ENCODE measurements at places on chromosomes 6 and 20. TPM values are rescaled to one million over a fixed set of nuclear protein-coding genes. Genes with fewer than 3 reads are reported as not detected.

BPHL gene
- 4.2 TPM for total RNA-seq

CPNE5 gene
- 1.6 TPM for total RNA-seq

GRCh38 chr6:64477391-64477790 is 841.8 kb downstream of the PHF3 start:
- H3K27ac ChIP-seq = no peak overlapping the region
- H3K4me3 ChIP-seq = no peak overlapping the region
- H3K4me1 ChIP-seq = no peaks in the 10 kb centered on the region
- no peaks in the 10 kb centered on the region for H3K36me3 ChIP-seq
- no peak for DNase-seq
- no peaks in the 10 kb centered on the region for H3K27me3 ChIP-seq

DNA sequence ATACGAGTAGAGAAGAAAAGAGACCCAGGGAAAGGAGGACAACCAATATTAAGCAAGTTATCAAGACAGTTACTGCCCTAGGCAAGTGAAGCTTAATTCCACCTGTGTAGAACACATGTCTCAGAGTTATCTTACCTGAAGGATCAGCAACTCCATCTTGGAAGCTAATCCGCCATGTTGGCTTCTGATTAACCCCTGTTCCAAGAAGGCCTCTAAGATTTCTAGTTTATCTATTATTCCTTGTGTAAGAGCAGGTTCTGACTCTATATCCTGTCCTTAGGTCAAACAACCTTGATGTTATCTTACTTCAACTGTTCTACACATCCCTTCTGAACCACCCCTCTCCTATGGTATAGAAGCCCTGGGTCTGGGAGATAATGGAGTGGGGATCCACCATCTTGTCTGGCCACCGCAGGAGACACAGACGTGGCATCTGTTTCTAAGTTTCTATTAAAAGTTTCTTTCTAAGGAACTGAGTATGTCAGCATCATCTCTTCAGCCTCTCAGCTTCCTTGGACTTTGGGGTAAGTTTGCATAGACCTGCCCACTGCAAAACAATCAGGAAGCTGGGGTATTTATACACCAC is 27.7 kb upstream of the PTPN1 start:
- peaks cover 5% of the 10 kb centered on the region for H3K4me1 ChIP-seq
- H3K4me3 ChIP-seq = no peak overlapping the region
- H3K27ac ChIP-seq = peak overlapping the region; percentile 75
- H3K36me3 ChIP-seq = no peaks in the 10 kb centered on the region
- DNase-seq = no peak
- H3K27me3 ChIP-seq = no peaks in the 10 kb centered on the region

- no peaks in the 10 kb centered on the region for H3K36me3 ChIP-seq
- H3K4me3 ChIP-seq = peak within 1 kb of the TSS; percentile 96
- peak within 1 kb of the TSS; percentile 93 for H3K27ac ChIP-seq
- H3K27me3 ChIP-seq = no peaks in the 10 kb centered on the region
- no peak for DNase-seq
Measured at GRCh38 chr6:113856625-113857555, at the start of gene MARCKS. Gene MARCKS (plus strand): TSS chr6:113857345. CDS start chr6:113857746, 401 bp downstream.

- no peak overlapping the region for H3K27ac ChIP-seq
- H3K36me3 ChIP-seq = peaks cover 21% of the 10 kb centered on the region
- H3K4me3 ChIP-seq = no peak overlapping the region
Measured at GRCh38 chr6:167946007-167946406, 51.5 kb upstream of the KIF25 start.

DNA sequence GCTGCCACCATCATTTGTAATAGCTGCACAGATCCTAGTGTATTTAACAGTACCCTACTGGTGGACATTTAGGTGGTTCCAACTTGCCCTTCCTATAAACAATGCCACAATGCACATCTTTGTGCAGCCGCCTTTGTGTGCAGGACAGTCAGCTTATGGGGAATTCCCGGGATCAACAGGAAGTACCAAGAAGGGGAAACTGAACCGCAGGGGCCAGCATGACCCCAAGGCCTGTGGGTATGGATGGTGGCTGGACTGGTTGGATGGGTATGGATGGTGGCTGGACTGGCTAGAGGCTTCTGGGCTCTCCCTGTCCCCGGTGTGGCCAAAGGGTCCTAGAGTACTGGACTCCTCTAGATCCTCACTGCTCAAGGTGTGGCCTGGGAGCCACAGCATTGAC is 46.7 kb downstream of the CEBPB start:
- no peak overlapping the region for H3K4me3 ChIP-seq
- no peak overlapping the region for H3K27ac ChIP-seq
- no peaks in the 10 kb centered on the region for H3K27me3 ChIP-seq
- no peak for DNase-seq

DNA sequence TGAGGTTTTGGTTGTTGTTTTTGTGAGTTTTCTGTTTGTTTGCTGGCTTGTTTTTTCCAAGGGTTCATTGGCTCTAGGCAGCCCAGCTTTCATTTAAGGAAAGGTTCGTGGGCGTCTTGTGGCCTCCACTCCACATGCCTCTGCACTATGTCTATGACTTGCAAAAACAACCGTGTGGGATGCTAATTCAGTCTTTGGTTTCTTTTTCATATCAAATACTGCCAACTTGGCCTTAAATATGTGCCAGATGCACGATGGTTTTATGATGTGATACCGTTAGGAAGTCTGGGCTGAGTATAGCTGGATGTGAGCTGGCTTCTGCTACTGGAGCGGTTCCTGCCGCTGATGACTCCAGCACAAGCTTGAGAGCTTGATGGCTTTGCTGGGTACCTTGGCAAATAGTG is 96.3 kb downstream of the BMP2 start:
- H3K36me3 ChIP-seq = no peaks in the 10 kb centered on the region
- H3K4me3 ChIP-seq = no peak overlapping the region
- no peaks in the 10 kb centered on the region for H3K4me1 ChIP-seq
- no peak for DNase-seq
- H3K27ac ChIP-seq = no peak overlapping the region

DNA sequence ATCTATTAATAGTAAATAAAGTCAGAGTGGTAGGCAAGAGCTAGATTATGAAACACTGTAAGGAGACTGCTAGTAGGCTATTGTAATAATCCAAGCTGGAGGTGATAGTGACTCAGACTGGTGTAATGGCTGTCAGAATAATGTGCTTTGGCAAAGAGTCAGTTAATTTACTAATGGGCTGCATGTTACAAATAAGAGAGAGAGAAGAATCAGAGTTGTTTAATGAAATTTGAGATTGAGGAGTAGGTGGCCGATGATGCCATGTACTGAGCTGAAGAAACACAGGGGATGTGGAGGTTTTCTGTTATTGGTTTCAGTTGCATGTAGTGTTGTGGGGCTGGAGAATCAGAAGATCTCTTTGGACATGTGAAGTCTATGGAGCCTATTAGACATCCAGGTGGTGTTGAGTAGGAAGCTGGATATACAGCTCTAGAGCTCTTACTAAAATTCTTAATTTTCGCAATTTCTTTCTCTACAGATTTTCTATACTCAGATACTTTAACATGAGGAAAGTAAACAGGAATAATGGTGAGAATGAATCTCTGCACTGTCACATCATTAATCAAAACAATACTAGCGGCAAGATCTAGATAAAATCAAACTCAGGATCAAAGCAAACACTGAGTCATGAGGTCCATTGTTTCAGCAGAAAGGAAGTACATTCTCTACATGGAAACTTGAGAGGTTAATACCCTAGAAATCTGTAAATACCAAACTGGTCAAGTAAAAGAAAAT is 167.7 kb downstream of the SIM1 start:
- no peak for DNase-seq
- no peaks in the 10 kb centered on the region for H3K27me3 ChIP-seq
- no peaks in the 10 kb centered on the region for H3K4me1 ChIP-seq
- no peaks in the 10 kb centered on the region for H3K36me3 ChIP-seq
- H3K4me3 ChIP-seq = no peak overlapping the region
